ENCODE measurements at places on chromosomes 12 and 14. TPM values are rescaled to one million over a fixed set of nuclear protein-coding genes. Genes with fewer than 3 reads are reported as not detected.

The KRT1 gene
- not detected for total RNA-seq

The TAS2R20 gene
- total RNA-seq, result 6.4 TPM

The ITGA7 gene
- total RNA-seq, result 194 TPM

The C1QL4 gene
- not detected for total RNA-seq

The MYF5 gene
- not detected for total RNA-seq

The DCN gene
- 675 TPM for total RNA-seq

The SYNDIG1L gene
- total RNA-seq, result under 0.01 TPM

The IGFBP6 gene
- total RNA-seq, result 444 TPM

GRCh38 chr14:23657959-23658470 is 21.9 kb downstream of the DHRS2 start:
- no peak overlapping the region for H3K27ac ChIP-seq
- no peaks in the 10 kb centered on the region for H3K36me3 ChIP-seq
- H3K27me3 ChIP-seq, result no peaks in the 10 kb centered on the region
- no peaks in the 10 kb centered on the region for H3K4me1 ChIP-seq
- DNase-seq, result no peak
- no peak overlapping the region for H3K4me3 ChIP-seq

- no peak for DNase-seq
- H3K36me3 ChIP-seq, result no peaks in the 10 kb centered on the region
- no peaks in the 10 kb centered on the region for H3K4me1 ChIP-seq
- H3K27ac ChIP-seq, result no peak overlapping the region
- H3K4me3 ChIP-seq, result no peak overlapping the region
These were observed 42.7 kb upstream of the FLRT2 start for GRCh38 chr14:85487215-85487614.

DNA sequence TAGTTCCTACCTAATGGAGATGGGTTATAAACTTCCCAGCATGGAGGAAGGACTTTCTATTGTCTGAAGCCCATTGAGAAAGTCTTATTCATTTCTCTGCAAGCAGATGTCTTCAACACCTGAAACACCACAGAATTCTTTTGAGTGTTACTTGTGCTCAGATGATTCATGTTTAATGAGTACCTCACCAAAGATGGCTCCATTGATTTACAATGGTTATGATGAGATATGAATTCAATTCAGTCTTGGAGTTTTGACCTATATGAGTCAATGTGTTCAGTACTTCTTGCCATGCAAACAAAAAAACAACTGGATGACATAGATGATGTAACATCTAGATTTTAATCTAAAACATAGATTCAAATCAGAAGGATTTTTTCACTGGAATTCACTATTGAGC is 15.4 kb upstream of the PAWR start:
- no peaks in the 10 kb centered on the region for H3K36me3 ChIP-seq
- no peak for DNase-seq
- no peak overlapping the region for H3K27ac ChIP-seq
- H3K4me3 ChIP-seq, result no peak overlapping the region

- H3K36me3 ChIP-seq, result no peaks in the 10 kb centered on the region
- DNase-seq, result no peak
- H3K27me3 ChIP-seq, result no peaks in the 10 kb centered on the region
These were observed 230.5 kb downstream of the ETNK1 start for GRCh38 chr12:22855456-22855855.

DNA sequence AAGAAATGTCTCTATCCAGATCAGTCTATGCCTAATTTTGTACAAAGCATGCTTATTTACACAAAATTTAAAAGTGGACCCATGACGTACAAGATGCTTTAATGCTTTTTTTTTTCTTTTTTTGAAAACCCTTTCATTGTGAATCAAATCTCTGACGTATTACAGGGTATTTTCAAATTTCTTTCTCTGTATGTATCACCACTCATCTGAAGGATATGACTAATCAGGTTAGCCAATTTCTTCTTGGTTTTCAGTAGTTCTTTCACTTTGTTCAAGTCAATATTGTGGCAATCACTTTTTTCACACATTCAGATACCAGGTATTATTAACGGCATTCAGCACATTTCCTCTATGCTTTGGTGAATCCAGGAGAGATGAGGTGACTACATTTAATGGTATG is 685.3 kb downstream of the TRHDE start:
- no peaks in the 10 kb centered on the region for H3K27me3 ChIP-seq
- no peak for DNase-seq
- H3K27ac ChIP-seq, result no peak overlapping the region
- H3K4me3 ChIP-seq, result no peak overlapping the region

DNA sequence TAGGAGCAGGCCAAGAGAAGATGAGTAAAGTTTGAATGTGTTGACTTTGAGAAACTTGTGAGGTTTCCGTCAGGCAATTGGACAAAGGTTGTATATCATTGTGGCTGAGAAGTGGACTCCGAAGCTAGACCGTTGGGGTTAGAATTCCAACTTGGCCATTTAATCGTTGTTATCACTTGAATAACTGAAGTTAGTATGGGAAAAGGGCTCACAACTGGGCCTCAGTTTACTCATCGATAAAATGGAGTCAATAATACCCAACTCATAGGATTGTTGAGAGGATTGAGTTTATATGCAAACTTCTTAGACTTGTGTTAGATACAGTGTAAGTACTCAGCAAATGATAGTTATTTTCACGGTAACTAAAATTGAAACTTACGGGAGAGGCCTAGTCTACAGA is 846 bp downstream of the SLIRP start:
- H3K4me1 ChIP-seq, result peaks cover 38% of the 10 kb centered on the region
- H3K27me3 ChIP-seq, result no peaks in the 10 kb centered on the region
- H3K36me3 ChIP-seq, result peaks cover 9% of the 10 kb centered on the region
- H3K4me3 ChIP-seq, result peak overlapping the region; percentile 98
- H3K27ac ChIP-seq, result peak overlapping the region; percentile 84
- no peak for DNase-seq

DNA sequence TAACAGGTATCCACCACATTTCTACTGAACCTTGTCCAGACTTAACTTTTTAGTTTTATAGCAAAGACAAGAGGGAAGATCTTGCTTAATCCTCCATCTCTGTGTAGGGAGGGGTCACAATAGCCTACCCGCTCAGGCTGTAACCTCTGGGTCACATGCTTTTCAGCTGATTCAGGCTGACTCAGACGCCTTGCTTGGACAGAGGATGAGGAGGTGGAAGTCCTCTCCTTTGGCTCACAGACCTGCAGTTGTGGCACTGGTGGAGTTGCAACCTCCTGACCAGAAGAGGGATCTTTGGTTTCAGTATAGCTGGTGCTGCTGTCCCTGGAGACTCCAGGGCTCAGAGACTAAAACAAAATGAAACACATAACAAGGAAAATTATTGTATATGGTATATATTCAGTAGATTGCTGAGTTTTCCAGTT is 16.2 kb downstream of the ACIN1 start:
- DNase-seq, result peak; percentile 92
- H3K4me3 ChIP-seq, result no peak overlapping the region

DNA sequence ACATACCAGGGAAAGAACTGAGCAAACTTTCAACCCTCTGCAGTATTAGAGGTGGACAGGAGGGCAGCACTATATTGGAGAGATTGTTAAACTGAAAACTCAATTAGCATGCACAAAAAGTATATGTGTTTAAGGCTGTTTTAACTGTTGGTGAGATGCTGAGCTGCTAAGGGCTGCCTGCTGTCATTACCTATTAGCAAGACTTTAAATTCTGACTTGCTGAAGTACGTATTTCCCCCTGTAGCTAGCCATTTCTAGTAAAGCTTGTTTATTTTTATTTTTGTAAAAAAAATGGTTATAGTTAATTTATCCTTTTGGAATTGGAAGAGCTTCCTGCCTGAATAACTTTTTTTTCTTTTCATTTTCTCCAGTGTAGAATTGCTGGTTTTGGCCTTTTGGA is 92.2 kb downstream of the CACNA1C start:
- H3K27me3 ChIP-seq, result no peaks in the 10 kb centered on the region
- H3K27ac ChIP-seq, result peak overlapping the region; percentile 34
- H3K36me3 ChIP-seq, result no peaks in the 10 kb centered on the region
- no peaks in the 10 kb centered on the region for H3K4me1 ChIP-seq

GRCh38 chr12:121128908-121129810 is 3.5 kb upstream of the P2RX7 start:
- peak; percentile 94 for DNase-seq
- peak overlapping the region; percentile 11 for H3K4me3 ChIP-seq
- peaks cover 30% of the 10 kb centered on the region for H3K4me1 ChIP-seq
- H3K27me3 ChIP-seq, result no peaks in the 10 kb centered on the region

GRCh38 chr12:128267651-128268378 is 845 bp downstream of the TMEM132C start:
- peaks cover 13% of the 10 kb centered on the region for H3K4me1 ChIP-seq
- H3K27ac ChIP-seq, result no peak overlapping the region
- DNase-seq, result no peak
- H3K36me3 ChIP-seq, result no peaks in the 10 kb centered on the region

DNA sequence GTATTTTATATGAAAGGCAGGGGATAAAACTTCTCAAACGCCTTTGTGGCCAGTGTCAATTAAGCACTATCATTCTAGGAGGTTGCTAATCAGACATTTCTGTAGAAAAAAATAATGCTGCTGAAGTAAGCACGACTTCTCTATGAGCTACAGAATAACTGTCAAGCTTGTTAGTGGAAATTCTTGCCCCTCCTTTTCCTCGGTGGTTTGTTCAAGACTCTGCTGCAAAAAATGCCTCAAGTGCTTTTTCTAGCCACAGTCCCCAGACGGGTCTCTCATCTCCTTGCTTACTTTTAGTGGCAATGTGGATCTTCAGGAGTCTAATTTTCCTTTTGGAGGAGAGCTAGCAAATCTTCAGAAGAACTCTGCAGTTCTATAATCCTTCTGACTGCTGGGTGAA is 452.0 kb downstream of the FUT8 start:
- H3K4me1 ChIP-seq, result no peaks in the 10 kb centered on the region
- no peak for DNase-seq
- H3K36me3 ChIP-seq, result no peaks in the 10 kb centered on the region
- no peak overlapping the region for H3K4me3 ChIP-seq
- no peaks in the 10 kb centered on the region for H3K27me3 ChIP-seq

GRCh38 chr12:47814539-47815170 is 5.0 kb downstream of the HDAC7 start:
- H3K36me3 ChIP-seq, result no peaks in the 10 kb centered on the region
- H3K27ac ChIP-seq, result peak overlapping the region; percentile 99
- peaks cover 92% of the 10 kb centered on the region for H3K4me1 ChIP-seq
- no peak for DNase-seq

- no peak overlapping the region for H3K4me3 ChIP-seq
- no peak overlapping the region for H3K27ac ChIP-seq
- no peak for DNase-seq
- H3K4me1 ChIP-seq, result no peaks in the 10 kb centered on the region
- H3K27me3 ChIP-seq, result no peaks in the 10 kb centered on the region
- H3K36me3 ChIP-seq, result no peaks in the 10 kb centered on the region
These were observed 158.8 kb upstream of the PRMT8 start for GRCh38 chr12:3332188-3332587.

GRCh38 chr12:11840366-11840765 is 190.9 kb downstream of the ETV6 start:
- no peak overlapping the region for H3K4me3 ChIP-seq
- H3K27ac ChIP-seq, result peak overlapping the region; percentile 78
- H3K27me3 ChIP-seq, result no peaks in the 10 kb centered on the region
- peaks cover 59% of the 10 kb centered on the region for H3K4me1 ChIP-seq
- DNase-seq, result no peak
